ENCODE measurements at places on chromosomes 3 and 15. TPM values are rescaled to one million over a fixed set of nuclear protein-coding genes. Genes with fewer than 3 reads are reported as not detected.

The LEKR1 gene
- 1.5 TPM for total RNA-seq

The ARHGEF26 gene
- total RNA-seq, result 6.3 TPM

The GOLGA6B gene
- not detected for total RNA-seq

The C15orf62 gene
- total RNA-seq, result 0.34 TPM

The ISLR gene
- total RNA-seq, result not detected

The GABRB3 gene
- not detected for total RNA-seq

The TUSC7 gene
- not detected for total RNA-seq

The TIMMDC1 gene
- 78.2 TPM for total RNA-seq

The CNTN6 gene
- not detected for total RNA-seq

DNA sequence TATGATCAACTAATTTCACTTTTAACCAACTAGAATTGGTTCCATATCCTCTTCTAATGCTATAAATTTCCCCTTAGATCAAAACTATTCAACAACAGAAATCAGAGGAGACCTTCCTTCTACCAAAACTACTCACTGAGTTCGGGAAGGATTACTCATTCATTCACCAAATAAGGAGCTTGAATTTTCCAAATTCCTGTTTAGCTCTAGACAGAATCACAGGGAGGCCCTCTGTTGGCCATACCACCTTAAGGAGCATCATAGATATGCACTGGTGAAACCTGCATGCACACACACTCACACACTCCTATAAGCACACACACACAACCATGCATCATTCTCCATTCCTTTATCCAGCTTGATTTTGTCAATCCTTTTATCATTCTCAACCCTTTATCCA lies 49.0 kb downstream of the SUCLG2 start:
- H3K4me1 ChIP-seq, result peaks cover 4% of the 10 kb centered on the region
- no peak overlapping the region for H3K27ac ChIP-seq
- H3K4me3 ChIP-seq, result no peak overlapping the region
- peaks cover 12% of the 10 kb centered on the region for H3K36me3 ChIP-seq
- no peaks in the 10 kb centered on the region for H3K27me3 ChIP-seq

GRCh38 chr15:85276508-85276907 lies 103.9 kb upstream of the AKAP13 start:
- no peaks in the 10 kb centered on the region for H3K4me1 ChIP-seq
- DNase-seq, result no peak
- no peaks in the 10 kb centered on the region for H3K27me3 ChIP-seq
- H3K36me3 ChIP-seq, result no peaks in the 10 kb centered on the region
- H3K27ac ChIP-seq, result no peak overlapping the region

- no peak for DNase-seq
- H3K4me1 ChIP-seq, result no peaks in the 10 kb centered on the region
- H3K27me3 ChIP-seq, result no peaks in the 10 kb centered on the region
- no peak overlapping the region for H3K4me3 ChIP-seq
Measured at GRCh38 chr3:105139881-105140560, 226.7 kb upstream of the ALCAM start.

- no peak overlapping the region for H3K4me3 ChIP-seq
- H3K27me3 ChIP-seq, result no peaks in the 10 kb centered on the region
- H3K36me3 ChIP-seq, result no peaks in the 10 kb centered on the region
- DNase-seq, result no peak
- no peaks in the 10 kb centered on the region for H3K4me1 ChIP-seq
Measured at GRCh38 chr3:153640689-153641665, 479.0 kb downstream of the RAP2B start.

- no peaks in the 10 kb centered on the region for H3K27me3 ChIP-seq
- DNase-seq, result peak; percentile 15
- H3K27ac ChIP-seq, result no peak overlapping the region
- peaks cover 15% of the 10 kb centered on the region for H3K4me1 ChIP-seq
Measured at GRCh38 chr3:71288269-71288930, 295.1 kb downstream of the FOXP1 start.

- DNase-seq, result no peak
- H3K27me3 ChIP-seq, result no peaks in the 10 kb centered on the region
- no peaks in the 10 kb centered on the region for H3K4me1 ChIP-seq
- no peaks in the 10 kb centered on the region for H3K36me3 ChIP-seq
- no peak overlapping the region for H3K4me3 ChIP-seq
Measured at GRCh38 chr3:178982137-178982536, 89.5 kb downstream of the ZMAT3 start.

GRCh38 chr3:179438841-179439240 lies 12.4 kb downstream of the GNB4 start:
- H3K27ac ChIP-seq, result no peak overlapping the region
- no peaks in the 10 kb centered on the region for H3K4me1 ChIP-seq
- H3K4me3 ChIP-seq, result no peak overlapping the region
- H3K36me3 ChIP-seq, result no peaks in the 10 kb centered on the region
- H3K27me3 ChIP-seq, result no peaks in the 10 kb centered on the region

- H3K27me3 ChIP-seq, result no peaks in the 10 kb centered on the region
- H3K4me3 ChIP-seq, result no peak overlapping the region
- H3K36me3 ChIP-seq, result no peaks in the 10 kb centered on the region
- no peak for DNase-seq
Measured at GRCh38 chr3:2092758-2093157, 5.9 kb upstream of the CNTN4 start.

DNA sequence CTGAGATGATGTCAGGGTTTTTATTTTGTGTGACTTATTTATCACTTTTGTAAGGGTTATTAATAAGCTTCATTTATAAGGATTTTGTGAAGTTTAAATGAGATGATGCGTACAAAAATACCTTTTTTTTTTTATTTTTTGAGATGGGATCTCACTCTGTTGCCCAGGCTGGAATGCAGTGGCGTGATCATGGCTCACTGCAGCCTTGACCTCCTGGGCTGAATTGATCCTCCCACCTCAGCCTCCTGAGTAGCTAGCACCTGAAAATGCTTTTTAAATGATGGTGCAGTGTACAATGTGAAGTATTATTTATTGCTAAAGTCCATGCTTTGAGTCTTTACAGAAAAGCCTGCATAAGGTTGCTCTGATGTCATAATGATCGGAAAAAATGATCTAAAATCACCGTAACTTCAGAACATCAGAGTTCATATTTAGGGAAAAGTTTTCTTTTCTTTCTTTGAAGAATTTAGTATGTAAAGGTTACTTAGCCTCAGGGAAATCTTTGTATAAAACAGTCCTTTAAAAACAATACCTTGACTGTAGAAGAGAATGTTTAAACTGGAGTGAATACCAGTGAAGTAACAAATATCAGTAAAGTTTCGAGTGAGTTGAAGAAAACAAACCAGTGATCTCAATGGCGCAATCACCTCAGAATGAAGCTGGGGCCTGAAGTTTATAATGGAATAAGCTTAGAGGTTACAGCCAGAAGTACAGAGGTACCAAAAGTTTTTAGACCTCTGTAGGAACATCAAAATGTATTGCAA lies 29.7 kb downstream of the TCF12 start:
- no peak for DNase-seq
- H3K36me3 ChIP-seq, result peaks cover 6% of the 10 kb centered on the region
- H3K4me3 ChIP-seq, result no peak overlapping the region
- H3K27ac ChIP-seq, result no peak overlapping the region
- no peaks in the 10 kb centered on the region for H3K27me3 ChIP-seq

GRCh38 chr15:81391657-81392056 lies 17.6 kb upstream of the TMC3 start:
- no peak for DNase-seq
- no peaks in the 10 kb centered on the region for H3K4me1 ChIP-seq
- H3K4me3 ChIP-seq, result no peak overlapping the region

- H3K36me3 ChIP-seq, result no peaks in the 10 kb centered on the region
- no peaks in the 10 kb centered on the region for H3K4me1 ChIP-seq
- no peaks in the 10 kb centered on the region for H3K27me3 ChIP-seq
- H3K4me3 ChIP-seq, result no peak overlapping the region
- DNase-seq, result no peak
Measured at GRCh38 chr3:76198086-76198485, 412.7 kb upstream of the ZNF717 start.

GRCh38 chr15:75451674-75452363 lies at the start of gene SIN3A:
SIN3A (minus strand) TSS chr15:75451690; CDS start chr15:75430375, 21,315 bp downstream.
- H3K27me3 ChIP-seq, result no peaks in the 10 kb centered on the region
- peaks cover 30% of the 10 kb centered on the region for H3K4me1 ChIP-seq
- peak within 1 kb of the TSS; percentile 88 for H3K4me3 ChIP-seq
- H3K36me3 ChIP-seq, result peaks cover 11% of the 10 kb centered on the region
- peak; percentile 100 for DNase-seq

GRCh38 chr3:168604767-168605166 lies 509.0 kb upstream of the GOLIM4 start:
- H3K27me3 ChIP-seq, result no peaks in the 10 kb centered on the region
- no peak overlapping the region for H3K4me3 ChIP-seq
- H3K27ac ChIP-seq, result no peak overlapping the region
- H3K4me1 ChIP-seq, result no peaks in the 10 kb centered on the region
- no peak for DNase-seq

- no peak for DNase-seq
- no peaks in the 10 kb centered on the region for H3K27me3 ChIP-seq
- H3K4me1 ChIP-seq, result no peaks in the 10 kb centered on the region
- H3K27ac ChIP-seq, result no peak overlapping the region
Measured at GRCh38 chr3:106317141-106318055, 448.6 kb upstream of the CBLB start.

All from HepG2 (cell line).